Stimulated activated CD8-positive, alpha-beta memory T cell treated with anti-CD3 and anti-CD28 coated beads, Interleukin-15, amount 100 ng/mL, for 4 hours (primary cell): ENCODE measurements at places on chromosomes 7 and 10.

DNA sequence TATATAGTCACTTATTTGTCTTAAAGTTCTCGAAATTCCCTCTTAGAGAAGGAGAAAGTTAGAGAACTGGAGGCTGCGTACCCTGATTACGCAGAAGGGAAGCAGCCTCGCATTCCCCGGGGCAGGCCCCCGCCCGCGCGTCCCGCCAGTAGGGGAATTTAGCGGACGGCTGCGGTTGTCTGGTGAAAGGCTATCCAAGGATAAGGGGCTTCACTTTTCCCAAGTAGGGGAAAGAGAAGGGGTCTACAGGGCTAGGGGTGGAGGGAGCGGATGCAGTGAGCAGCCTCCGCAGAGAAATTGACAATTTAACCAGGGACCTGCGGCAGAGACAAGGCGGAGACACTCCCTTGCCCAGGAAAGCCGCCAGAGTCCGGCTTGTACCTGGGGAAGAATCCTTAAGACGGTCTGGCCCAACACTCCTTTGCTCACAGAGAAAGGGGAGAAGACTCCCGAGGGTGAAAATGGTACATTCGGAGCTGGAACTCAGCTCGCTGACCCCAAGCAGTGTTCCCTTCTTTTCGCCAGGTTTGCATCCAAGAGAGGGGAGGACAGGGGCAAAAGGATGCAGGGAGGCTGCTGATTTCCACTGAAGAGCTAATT, 994 bp upstream of the MAGI2 start:
- DNase-seq: no peak

DNA sequence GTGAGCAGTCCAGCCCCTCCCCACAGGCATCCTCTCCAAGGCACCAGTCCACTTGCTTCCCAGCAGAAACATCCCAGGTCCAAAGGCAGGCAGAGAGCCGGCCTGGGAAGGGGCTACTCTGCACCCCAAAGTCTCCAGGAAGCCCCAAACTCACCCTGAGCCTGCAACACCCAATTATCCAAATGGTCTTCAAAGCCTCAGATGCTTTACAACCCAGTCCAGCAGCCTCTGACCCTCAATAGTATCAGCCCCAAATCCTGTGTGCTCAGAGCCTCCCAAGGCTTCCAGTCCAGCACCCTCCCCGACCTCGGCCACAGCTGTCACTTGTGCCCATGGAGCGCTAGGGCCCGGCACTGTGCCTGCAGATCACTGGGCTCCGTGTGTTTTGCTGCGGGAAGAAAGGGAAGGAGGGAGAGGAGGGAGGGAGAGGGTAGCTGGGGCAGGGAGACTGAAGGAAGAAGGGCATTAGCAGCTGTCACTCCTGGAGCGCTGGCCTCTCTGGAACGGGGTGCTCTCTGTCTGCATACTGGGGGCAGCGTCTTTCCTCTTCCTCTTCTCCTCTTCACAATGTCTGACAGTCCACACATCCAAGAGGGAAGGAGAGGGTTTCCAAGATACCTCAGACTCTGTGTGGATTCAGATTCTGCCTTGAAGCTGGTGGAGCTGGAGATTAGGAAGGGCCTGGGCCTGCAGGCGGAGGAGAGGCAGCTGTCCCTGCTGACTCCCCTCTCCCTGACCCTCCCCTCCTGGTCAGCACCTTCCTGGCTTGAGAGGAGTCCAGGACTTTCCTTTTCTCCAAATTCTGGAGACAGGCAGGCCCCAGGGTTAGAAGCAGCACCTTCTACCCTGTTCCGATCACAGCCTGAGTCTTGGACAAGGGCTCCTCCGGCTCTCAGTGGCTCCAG, 13.2 kb downstream of the CALML5 start:
- DNase-seq: no peak

DNA sequence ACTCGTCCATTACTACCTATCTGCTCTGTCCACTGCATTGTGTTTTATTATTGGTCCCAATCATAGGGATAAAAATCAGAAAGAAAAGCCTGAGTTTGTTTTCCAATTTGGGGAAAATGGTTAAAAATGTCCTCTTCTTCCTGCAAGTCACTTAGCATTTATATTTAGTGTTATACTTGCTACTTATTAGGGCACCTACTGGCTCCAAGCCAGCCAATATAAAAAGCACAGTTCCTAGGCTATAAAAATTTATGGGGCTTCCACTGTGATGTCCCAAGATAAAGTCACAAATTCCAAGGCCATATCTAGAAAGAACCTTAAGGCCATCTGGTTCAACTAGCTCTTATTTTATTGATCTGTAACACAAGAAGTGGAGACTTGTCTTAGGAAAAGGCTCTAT, 3.2 kb downstream of the SLC35B4 start:
- no peak for DNase-seq

- no peak for DNase-seq
Observed at GRCh38 chr10:1980459-1980858, 243.1 kb upstream of the ADARB2 start.

- no peak for DNase-seq
Observed at GRCh38 chr10:120177330-120177729, 279.7 kb upstream of the PLPP4 start.

DNA sequence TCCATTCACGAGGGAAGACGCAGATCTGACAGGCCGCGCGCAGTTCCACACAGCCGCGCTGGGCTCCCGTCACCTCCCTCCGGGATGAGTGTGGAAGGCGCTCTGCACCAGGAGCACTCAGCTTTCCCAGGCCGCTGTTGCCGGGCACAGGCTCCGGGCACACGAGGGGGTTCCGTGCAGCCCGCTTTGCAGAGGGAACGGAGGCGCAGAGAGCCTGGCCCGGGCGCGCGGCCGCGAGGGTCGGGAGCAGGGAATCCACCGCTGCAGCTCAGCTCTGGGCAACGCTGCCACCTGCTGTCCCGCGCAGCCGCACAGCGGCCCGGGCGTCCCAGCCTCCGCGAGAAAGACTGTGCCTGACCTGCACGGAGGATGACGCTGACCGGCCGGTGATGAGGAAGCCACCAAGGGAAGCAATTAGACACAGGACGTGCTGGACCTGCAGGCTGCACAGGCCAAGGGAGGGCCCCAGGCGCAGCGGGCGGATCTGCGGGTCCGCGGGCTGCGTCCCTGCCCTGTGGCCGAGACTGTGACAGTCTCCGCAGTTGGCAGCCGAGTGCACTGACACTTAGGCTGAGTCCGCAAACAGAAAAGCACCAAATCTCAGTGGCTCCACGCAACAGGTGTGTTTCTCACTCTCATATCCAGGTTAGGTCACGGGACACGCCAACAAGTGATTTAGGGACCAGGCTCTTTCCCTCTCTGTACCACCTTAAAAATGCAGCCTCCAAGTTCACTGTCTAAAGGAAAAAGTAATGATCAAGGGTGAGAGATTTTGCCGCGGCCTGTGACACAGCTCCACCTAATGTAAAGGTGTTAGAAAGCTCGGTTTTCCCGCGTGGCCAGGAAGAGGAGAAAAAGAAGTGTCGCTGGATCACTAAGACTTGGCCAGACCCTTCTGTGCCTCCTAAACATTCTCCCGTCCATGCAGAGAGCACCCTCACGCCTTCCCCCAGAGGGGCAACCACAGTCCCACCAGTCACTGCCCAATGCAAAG, 94.5 kb downstream of the SEC61G start:
- DNase-seq: no peak

GRCh38 chr10:95976362-95977229, 66.8 kb upstream of the CCNJ start:
- no peak for DNase-seq

- no peak for DNase-seq
Observed at GRCh38 chr7:73577627-73578341, 595 bp downstream of the TBL2 start.

DNA sequence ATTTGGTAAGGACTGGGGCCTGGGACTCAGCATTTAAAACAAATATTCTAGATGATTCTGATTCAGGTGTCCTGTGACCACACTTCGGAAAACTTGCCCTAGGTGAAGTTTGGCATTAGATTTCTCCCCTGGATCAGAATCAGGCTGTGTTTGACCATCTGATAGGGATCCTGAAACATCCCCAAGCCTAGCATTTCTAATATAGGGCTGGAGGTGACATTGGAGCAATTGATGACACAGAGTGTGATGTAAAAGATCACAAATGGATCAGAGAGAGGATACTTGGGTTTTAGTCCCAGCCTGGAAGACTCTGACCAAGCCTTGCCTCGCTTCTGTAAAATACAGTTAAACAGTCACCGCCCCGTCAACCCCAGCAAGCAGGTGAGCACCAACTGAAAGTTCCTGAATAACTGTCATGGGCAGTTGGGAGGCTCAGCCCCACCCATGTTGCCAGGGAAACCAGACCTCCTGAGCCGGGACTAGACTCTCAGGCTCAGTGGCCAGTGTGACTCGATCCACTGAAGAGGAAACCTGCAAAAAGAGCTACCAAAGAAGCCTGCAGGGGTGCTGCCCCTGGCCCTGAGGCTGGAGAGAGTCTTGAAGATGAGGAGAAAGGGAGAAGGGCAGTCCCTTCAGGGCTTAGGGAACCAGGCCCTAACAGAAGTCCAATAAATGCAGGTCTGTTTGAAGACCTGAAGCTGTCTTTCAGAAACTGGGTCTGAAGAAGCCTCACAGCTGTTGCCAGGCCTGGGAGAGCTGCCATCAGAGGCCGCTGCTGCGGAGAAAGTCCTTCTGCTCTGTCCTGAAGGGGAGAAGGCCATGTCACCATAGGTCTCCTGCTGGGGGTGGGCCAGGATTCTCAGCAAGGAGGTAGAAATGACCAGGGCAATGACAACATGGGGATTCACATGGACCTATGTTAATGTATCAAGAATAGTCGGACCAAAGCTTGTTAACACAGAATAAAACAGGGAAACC, 126.1 kb upstream of the KCNMA1 start:
- DNase-seq: no peak

DNA sequence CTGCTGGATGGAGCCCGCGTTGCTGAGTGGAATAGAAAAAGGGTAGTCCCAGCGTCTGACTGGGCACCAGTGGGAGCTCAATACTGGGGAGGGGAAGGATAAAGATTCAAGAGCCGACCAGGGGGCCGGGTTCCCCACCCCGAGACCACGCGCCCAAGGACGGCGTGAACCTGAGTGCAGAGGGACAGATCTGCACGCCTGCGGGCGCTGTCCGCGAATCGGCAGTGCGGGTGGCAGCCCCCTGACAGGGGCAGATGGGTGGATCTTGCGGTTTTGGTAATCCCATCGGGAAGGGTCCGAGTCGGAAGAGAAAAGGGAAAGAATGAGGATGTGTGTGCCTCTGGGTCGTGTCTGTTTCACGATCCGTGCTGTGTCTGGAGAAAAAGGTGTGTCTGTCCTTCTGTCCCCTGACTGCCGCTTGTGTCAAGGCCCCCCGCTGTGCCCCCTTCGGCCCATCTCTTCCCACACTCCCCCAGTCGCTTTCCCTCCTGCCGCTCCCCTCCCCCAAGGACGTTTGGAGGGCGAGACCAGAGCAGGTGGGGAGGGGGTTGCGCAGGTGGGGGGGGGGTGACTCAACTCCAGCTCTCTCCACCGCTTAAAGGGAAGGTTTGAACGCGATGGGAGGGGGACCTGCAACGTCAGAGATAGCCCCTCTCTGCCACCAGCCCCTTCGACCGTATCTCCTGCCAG, 734 bp upstream of the VGF start:
- DNase-seq: no peak

DNA sequence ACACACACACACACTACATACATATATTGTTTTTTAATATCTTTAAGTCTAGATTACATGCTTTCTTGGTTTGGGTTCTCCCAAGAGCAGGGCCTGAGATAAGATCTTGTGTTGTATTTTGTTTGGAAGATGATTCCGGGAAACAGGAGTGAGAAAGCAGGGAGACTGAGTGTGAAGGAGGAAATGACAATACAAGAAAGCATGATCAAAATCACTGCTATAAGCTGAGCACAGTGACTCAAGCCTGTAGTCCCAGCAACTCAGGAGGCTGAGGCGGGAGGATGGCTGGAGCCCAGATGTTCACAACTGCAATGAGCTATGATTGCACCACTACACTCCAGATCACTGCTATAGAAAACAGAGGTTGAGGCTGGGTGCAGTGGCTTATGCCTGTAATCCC, 267.6 kb downstream of the SKIDA1 start:
- DNase-seq: no peak

DNA sequence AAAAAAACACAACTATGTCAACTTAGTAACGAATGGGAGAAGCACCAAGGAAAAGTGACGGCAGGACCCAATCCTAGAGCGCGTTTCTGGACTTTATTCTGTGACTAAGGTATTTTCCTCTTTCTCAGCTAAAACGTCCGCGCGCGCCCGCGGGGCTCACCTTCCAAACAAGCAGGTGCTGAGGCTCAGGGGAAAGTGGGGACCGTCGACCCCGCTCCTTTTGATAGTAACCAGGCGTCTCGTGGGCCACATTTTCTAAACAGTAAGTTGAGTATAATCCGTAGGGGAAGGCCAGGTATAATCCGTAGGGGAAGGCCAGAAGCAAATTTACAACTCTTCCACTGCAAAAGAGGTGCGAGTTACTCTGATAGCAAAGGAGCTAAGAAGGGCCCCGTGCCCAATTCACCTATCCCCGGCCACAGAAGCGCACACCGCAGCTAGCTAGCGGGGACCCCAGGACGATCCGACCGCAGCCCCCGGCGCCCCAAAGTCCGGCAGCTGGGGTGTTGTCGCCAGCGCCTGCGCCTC, 743 bp downstream of the MKI67 start:
- no peak for DNase-seq

DNA sequence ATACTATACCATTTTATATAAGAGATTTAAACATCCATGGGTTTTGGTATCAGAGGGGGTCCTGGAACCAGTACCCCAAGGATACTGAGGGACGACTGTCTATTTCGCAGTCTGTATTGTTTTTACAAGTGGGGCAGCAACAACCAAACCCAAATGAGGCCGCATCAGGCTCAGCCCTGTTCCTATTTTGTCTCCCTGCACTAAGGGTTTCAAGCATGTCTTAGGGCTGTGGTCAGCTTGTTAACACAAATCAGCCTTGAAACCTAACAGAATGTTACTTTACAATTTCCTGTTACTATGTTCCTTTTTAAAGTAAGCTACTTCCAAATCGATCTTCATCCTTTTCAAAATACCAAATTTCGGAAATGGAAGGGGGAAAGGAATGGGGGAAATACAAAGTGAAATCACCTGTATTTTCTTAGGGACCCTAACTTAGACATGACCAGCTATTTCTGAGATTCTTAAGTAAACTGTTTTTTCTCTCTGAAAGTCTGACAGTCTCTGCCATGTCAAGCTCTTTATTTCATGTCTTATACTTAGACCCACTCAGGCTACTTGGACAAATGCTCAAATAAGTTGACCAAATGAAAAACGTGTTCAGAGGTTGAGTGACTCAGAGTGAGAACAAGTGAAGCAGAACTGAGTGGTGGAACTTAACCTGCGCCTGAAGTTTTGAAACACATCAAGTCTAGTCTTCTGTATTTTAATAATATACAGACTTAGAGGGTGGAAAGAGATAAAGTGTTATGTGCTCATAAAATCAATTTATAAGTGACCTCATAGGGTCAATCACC, 75.8 kb downstream of the C1GALT1 start:
- no peak for DNase-seq

GRCh38 chr10:74855027-74855426, 28.6 kb downstream of the KAT6B start:
- no peak for DNase-seq

DNA sequence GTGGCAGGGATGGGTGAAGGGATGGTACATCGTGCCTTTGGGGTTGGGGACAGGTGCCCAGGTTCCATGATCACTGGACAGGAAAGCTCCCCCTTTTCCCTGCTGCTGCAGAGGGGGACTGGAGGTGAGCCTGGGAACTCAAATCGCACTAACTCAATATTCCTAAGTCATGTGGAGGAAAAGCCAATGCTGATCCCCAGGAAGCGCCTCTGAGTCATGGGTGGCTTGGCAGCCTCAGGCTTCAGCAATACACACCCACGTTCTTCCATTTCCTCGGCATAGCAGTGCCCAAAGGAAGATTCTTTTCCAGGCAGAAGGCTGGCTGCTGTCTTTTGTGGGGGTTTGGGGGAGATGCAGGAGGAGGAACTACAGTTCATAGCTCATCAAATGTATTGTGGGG, 165.8 kb downstream of the CCDC3 start:
- no peak for DNase-seq
